ENCODE measurements at places on chromosomes 3 and 15.

DNA sequence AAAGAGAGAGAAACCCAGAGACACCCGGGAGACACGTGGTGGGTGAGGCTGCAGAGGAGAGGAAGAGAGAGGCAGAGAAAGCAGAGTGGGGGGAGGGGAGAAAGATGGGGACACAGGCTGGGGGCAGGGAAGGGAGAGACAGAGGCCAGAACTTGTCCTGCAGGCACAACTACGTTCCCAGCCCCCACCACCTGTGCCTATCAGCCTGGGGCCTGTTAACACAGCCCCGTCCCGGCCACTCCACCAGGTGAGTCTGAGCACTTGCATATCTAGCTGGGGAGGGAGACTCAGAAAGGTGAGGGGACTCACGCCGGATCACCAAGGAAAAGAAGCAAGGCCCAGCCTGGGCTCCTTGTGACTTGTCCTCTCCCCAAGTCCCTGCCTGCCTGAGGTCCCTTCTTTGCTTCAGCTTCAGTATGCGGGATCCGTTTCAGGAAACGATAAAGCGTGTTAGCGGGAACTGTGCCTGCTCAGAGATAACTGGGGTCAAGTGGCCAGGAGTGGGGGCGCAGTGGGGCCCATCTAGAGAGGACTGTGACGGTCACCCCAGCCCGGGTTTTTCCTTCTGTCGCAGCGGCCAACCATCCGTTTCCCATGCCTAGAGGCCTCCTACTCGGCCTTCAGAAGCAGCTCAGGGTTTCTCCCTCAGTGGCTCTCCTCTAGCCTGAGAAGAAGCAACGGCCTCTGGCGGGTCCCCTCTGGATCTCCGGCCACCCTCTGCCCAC, 10.3 kb downstream of the LINGO1 start:
- DNase-seq = no peak

- no peak for DNase-seq
These were observed 521.7 kb upstream of the MCTP2 start for GRCh38 chr15:93709708-93710107.

- DNase-seq = no peak
These were observed 479.4 kb downstream of the NTRK3 start for GRCh38 chr15:87777054-87777561.

DNA sequence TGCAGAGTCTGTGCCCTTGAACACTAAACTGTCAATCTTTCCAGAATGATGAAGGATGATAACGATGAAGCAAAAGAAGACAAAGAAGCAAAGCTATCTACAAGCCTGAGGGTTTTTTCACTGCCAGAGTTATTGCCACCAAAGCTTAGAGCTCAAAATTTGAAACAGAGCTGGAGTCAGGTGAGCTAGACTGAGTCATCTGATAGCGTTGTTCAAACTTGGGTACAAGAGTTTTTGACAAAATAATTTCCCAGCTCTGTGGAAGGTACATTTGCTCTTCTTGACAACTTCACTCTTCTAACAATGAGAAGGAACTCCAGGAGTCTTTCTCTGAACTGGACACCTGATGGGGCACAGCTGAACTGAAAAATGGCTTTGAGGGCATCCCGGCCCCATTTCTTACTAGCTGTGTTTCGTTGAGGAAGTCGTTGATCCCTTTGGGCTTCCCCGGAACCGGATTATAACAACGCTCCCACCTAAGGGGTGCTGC, 715 bp downstream of the MCCC1 start:
- DNase-seq = peak; percentile 4

- no peak for DNase-seq
These were observed 42.9 kb downstream of the TBC1D2B start for GRCh38 chr15:78034495-78035191.

DNA sequence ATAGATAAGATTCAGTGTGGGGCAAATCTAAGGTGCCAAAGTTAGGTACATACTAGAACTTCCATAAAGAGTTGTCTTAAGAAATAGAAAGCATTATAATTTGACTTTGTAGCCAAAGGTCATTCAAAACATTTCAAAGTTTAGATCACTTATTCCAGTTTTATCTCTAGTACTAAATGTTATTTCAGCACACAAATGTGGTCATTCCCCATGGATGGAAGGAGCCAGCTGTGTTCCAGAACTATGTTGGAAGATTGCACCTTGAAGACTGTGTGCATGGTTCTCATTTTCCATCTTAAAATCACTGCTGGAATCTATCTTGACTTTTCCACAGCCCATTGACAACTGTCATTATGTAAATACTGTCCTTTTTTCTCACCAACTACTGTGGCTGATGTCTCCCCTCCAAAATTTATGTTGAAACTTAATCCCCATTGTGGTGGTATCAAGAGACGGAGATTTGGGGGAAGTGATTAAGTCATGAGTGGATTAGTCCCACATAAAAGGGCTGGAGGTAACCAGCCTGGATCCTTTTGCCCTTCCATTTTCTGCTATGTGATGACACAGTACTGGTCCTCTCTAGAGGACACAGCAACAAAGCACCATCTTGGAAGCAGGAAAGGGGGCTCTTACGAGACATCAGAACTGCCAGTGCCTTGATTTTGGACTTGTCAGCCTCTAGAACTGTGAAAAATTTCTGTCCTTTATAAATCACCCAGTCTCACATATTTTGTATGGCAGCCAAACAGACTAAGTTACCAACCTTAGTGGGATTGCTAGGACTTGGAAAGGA, 24.0 kb downstream of the TGFBR2 start:
- no peak for DNase-seq

DNA sequence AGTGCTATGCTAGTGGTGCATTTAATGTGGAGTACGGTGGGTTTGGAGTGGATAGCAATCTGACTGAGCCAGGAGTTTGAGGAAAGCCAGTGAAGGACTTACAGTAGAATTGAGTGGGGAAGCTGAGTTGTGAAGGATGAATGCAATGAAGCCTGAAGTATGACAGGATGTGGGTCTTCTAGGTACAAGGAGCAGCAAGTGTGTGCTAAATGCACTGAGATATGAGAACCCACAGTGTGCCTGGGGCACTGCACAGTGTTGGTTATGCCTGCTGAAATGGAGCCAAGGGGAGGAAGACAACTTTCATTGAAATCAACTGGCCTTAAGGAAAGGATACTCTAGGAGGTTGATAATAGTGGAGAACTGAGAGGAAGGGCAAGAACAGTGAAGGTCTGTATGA, 105.5 kb upstream of the MRPL3 start:
- DNase-seq = no peak

DNA sequence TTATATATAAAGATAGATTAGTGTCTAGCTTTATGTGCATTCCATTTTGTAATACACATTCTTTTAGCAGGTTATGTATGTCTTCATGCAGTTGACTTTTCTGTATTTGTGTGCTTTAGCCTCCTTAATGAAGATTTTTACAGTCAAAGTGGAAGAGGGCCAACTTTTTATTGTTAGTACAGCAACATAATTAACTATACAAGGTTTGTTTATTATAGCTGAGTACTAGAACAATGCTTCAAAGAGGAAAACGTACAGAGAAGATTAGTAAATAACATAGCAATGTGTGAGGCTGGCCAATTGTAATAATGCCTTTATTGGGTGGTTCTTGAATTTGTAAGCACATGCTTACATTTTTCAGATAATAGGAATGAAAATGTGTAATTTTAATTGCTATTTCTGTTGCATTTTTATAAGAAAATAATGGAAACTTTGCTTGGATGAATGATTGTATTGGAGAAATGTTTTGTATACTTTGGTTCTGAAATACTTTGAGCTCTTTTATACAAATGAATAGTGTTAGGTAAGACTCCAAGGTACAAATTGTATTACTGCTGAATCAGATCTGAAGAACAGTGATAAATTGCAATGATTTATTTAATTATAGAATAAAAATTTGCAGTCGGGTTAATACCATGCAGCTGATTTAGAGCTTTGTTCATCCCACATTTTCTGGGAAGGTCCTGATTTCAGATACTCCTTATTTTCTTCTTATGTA, 41.4 kb downstream of the UBE2E2 start:
- no peak for DNase-seq
